ENCODE measurements at places on chromosomes 12 and 14. TPM values are rescaled to one million over a fixed set of nuclear protein-coding genes. Genes with fewer than 3 reads are reported as not detected.

GRCh38 chr12:2797721-2798418 lies 3.1 kb downstream of the FKBP4 start:
- no peak for DNase-seq

DNA sequence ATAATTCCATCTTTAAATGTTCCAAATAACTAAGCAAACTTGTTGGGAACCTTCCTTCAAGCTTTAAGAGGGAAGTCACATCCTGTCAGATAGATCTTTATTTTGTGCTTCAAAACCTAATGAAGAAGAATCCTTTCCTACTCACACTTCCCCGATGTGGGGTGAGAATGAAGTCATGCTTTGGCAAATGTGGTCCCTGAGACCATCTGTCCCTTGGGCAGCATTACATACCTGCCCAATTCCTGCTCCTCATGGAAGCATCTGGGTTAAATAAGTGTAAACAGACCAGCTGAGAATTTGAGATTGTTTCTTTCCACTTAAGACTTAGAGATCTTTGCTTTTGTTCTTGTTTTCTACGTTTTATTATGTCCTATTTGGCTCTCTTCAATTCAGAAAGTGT lies 606.0 kb upstream of the TMEM132C start:
- no peak for DNase-seq

GRCh38 chr14:55425091-55425490 lies 13.5 kb upstream of the ATG14 start:
- DNase-seq: no peak

PLCZ1 gene
- polyA plus RNA-seq: not detected

C12orf56 gene
- 1.2 TPM for polyA plus RNA-seq

NGB gene
- polyA plus RNA-seq: not detected
